Suppressor macrophage treated with lipopolysaccharide for 4 hours (primary cell): ENCODE measurements at places on chromosomes 5 and 9.

GRCh38 chr5:85000671-85001070 lies 616.0 kb upstream of the EDIL3 start:
- no peak for DNase-seq

GRCh38 chr5:115475788-115476187 lies 68.8 kb downstream of the FEM1C start:
- peak; percentile 80 for DNase-seq

DNA sequence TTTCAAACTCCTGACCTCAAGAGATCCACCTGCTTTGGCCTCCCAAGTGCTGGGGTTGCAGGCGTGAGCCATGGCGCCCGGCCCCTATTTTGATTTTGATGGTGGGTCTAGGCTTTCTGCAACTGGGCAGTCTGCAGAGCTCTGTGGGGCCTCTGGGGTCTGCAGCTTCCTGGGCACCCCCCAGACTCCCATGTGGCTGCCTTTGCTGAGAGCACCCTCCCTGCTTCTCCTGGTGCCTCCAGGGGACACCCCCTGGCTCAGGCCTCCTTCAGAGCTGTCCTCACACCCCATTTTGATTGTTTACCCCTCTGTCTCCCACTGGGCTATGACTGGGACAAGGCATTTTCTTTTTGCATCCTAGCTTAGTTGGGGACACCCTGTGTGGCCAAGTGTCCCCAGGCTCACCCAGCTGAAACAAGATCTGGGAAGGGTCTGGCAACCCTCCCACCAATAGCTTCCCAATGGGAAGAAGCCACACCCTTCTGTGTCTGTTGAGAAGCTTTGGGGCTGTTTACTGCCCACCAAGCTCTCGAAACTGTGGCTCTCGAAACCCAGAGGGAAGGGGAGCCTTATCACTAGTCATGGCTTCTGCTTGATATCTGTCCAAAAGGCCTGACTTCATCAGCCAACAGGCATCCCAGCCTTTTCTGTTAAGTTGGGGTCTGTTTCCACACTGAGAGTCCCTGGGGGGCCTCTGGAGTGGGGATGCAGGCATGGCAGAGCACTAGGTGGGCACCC lies 204.4 kb upstream of the IER5L start:
- DNase-seq = no peak

DNA sequence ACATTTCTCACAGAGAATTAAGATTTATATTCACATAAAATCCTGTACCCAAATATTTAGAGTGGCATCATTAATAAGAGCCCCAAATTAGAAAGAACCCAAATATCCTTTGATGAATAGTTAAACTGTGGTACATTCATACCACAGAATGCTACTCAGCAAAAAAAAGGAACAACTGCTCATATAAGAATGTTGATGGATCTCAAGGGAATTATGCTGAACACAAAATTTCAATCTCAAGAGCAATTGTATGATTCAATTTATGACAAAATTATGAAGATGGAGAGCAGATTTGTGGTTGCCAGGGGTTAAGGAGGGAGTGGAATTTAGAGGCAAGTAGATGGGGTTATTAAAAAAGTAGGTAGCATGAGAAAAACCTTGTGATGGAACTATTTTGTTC lies 4.5 kb upstream of the PAIP1 start:
- no peak for DNase-seq

- DNase-seq = no peak
These were observed 23.0 kb downstream of the SV2C start for GRCh38 chr5:76106149-76106548.

GRCh38 chr5:118894709-118895108 lies 93.6 kb downstream of the DTWD2 start:
- DNase-seq = no peak

DNA sequence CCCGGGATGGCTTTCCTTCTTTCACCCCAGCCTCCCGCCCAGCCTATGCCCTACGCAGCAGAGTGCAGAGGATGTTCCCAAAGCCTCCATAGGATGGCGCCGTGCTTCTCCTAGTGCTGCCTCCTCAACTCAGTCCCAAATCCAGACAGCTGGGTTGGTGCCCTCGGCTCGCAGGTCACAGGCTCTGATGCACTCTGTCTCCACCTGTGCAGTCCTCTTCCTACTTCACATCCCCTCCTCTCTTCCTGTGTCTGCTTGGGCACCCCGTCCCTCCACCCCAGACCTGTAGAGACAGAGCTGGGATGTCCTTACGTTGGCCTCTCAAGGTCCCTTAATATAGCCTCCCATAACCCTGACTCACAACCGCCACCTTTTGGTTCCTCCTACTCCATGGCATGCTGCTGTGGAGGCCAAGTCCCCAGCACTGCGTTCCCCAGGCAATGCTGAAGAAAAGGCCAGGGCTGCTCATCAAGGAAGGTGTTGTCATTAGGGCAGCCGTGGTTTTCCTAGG lies 314.4 kb downstream of the GADD45G start:
- DNase-seq = peak; percentile 72

DNA sequence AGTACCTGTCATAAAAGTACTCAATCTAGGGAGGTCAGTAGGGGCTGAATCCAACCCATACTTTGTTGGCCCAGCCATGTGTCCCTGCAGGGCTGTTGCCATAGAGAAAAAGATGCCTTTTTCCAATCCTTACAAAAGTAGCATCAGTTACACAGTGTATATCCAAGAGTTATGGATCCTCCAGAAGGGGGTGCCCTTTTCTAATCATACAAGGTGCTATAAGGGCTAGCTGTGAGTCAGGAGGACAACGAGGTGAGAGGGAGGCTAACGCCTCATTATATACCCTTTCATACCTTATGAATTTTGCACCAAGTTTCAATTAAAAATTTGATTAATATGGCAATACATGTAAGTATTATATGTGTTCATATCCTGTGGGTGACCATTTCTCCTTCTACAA lies 4.8 kb downstream of the KIAA0825 start:
- DNase-seq = no peak

DNA sequence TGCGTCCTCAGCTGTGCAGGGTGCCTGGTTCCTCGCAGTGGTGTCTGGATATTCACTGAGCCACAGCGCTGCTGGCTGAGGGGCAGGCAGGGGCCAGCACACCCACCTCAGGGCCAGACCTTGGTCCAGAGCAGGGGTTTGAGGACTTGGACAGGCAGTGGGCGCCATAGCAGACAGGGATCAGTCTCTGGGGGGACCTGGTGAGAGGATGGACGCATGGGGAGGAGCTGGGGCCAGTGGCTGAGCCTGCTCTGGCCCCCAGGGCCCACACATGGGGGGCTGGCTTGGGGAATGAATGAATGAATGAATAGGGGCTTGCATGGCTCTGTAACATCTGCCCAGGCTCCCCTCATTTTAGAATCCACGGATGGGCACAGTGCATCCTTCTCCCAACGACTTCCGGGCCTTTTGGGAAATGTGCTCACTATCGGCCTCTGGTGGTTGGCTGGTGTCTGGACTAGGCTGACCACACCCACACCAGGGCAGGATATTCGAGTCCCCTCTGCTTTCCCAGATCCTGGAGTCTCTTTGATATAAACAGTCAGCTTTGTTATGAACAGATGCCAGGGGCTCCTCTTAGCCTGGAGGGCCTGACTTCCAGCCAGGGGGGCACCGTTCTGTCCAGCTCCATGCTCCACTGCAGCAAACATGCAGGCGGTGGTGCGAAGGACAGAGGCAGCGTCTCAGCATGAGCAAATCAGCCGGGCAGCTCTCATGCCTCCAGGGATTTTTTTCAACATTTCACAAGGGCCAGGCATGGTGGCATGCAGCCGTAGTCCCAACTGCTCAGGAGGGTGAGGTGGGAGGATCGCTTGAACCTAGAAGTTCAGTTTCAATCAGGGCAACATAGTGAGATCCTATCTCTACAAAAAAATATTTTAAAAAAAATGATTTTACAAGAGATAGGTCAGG lies 62.6 kb downstream of the NEK6 start:
- peak; percentile 63 for DNase-seq

DNA sequence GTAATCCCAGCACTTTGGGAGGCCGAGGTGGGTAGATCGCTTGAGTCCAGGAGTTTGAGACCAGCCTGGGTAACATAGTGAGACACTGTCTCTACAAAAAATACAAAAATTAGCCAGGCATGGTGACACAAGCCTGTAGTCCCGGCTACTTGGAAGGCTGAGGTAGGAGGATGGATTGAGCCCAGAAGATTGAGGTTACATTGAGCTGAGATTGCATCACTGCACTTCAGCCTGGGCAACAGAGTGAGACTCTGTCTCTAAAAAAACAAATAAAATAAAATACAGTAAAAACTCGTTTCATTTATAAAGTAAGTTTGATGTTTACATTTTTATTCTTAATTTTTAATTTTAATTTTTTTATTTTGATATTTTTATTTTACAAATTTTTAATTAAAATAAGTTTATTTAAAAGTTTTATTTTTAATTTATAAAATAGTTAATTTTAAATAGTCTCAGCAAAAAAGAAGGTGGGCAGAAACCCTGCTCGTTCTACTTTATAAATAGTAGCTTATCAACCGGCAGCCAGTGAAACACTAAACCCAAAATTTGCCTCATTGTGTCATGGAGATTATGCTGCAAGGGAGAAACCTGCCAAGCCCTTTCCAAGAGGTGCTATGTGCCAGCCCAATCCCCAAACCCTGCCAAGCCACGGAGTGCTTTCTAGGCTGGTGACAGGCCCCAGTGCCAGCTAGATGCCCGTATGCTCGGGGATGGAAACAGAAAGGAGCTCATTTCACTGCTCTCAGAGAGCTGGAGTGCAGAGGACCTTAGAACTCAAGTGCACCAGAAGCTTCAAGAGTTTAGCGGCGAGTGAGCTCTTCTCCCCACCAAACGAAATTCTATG lies 38.9 kb downstream of the SERINC5 start:
- no peak for DNase-seq

GRCh38 chr5:171537923-171538537 lies 118.6 kb downstream of the FGF18 start:
- no peak for DNase-seq
